ENCODE measurements at places on chromosomes 16 and 17.

GRCh38 chr17:75178453-75178852, 4.3 kb downstream of the SUMO2 start:
- no peak for DNase-seq

- no peak for DNase-seq
Observed at GRCh38 chr16:85998868-85999729, 100.1 kb downstream of the IRF8 start.

DNA sequence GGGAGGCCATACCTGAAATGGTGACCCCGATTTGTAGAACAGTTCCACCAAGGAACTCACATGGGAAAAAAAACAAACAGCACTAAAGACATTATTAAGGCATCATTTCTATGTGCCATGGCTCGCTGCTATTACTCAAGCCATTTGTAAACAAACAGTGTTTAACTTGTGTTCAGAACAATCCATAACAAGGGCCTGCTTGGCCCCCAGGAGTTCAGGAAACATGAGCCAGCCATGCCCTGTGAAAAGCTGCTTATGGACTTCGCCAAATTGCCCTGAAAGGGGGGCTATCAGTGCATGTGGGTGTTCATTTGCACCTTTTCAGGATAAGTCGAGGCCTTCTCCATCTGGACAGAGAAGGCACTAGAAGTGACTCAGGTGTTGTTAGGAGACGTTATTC, 8.0 kb downstream of the POLR3K start:
- no peak for DNase-seq

- DNase-seq = peak; percentile 81
Observed at GRCh38 chr17:77427391-77427991, 286.7 kb downstream of the SEC14L1 start.

GRCh38 chr17:74937064-74938051, 1.7 kb downstream of the OTOP3 start:
- DNase-seq = no peak

- no peak for DNase-seq
Observed at GRCh38 chr16:64159976-64160375, 961.9 kb downstream of the CDH11 start.

- DNase-seq = no peak
Observed at GRCh38 chr16:12942861-12943260, 41.5 kb downstream of the SHISA9 start.

GRCh38 chr16:80161799-80162739, 378.7 kb upstream of the DYNLRB2 start:
- no peak for DNase-seq

- DNase-seq = no peak
Observed at GRCh38 chr16:48971571-48972077, 310.0 kb downstream of the CBLN1 start.

DNA sequence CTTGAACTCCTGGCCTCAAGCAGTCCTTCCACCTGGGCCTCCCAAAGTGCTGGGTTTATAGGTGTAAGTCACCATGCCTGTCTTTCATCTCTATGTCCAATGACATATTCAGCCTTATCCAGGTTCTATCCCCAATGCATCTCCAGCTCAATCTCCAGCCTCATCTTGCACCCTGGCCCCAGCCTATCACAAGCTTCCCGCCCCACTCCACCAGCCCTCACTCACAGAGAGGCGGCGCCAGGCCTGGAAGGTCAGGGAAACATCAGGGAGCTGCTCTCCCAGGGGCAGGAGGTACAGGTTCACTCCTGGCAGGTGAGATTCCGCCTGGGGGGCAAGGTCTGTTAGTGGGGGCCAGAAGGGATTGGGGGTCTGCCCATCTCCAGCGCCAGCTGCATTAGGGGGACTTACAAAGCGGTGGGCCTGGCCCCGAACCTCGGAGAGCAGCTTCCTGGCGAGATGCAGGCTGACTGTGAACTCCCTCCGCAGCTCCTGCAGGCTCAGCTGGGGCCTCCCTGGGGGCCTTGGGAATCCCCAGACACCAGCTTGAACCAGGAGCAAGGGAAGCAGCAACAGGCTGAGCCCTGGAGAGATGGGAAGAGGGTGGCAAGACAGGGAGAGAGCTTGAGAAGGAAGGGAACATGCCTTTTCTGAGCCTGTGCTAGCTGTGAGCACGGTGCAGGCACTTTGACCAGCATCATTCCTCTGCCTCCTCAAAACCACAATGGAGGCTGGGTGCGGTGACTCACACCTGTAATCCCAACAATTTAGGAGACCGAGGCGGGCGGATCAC, 3.0 kb downstream of the IL27 start:
- no peak for DNase-seq

DNA sequence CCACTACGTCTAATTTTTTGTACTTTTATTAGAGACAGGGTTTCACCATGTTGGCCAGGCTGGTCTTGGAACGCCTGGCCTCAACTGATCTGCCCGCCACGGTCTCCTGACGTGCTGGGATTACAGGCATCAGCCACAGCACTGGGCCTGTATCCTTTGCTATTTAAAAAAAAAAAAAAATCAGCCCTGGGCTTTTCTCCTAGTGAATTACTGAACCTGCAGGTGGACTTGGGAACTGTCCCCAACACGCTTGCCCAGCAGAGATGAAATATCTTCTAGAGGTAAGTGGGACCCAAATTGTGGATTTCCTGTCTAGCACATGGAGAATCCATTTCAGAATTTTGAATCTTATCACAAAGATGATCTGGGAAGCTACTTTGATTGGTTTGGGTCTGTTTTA, 14.8 kb downstream of the CNOT1 start:
- DNase-seq = no peak

GRCh38 chr17:76537288-76537577, 276 bp downstream of the CYGB start:
- DNase-seq = no peak

DNA sequence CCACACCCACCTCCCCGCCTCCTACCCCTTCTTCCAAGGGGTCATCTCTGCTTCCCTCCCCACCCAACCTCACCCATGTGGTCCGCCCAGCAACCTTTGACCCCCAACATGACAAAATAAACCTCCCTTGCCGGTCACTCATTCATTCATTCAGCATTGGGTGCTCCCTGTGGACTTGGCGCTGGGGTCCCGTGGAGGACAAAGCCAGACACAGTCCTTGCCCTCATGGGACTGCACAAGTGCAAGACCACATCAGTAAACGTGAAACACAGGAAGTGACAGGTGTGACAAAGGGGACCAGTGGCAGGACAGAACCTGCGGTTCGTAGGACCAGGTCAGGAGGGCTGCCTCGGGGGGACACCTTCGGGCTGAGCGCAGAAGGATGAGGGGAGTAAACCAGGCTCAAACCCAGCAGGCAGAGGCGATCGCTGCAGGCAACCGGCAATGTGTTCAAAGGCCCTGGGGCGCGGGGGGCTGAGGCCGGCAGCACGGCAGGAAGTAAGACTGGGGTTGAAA, 185.4 kb downstream of the SEC14L1 start:
- DNase-seq = no peak

Data from stromal cell of bone marrow (primary cell).